ENCODE measurements at places on chromosomes 16 and 17.

DNA sequence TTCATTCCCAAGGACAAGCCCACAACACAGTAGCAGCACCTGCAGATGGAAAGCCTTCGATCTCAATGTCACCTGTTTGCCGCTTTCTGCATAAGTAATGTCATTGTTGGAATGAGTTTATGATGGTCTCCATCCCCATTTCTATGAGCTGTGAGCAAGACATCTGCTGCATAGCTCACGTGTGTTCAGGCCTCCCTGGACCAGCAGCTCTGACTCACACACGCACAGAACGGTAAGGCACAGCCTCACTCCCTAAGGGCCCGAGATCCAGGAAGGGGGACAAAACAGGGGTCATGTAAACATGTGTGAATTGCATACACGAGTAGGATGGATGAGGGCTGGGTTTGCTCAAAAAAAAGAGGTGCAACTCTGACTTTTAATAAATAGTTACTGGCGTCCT is 223.1 kb downstream of the SOX9 start:
- no peak overlapping the region for H3K4me3 ChIP-seq
- H3K36me3 ChIP-seq = no peaks in the 10 kb centered on the region
- no peak overlapping the region for H3K27ac ChIP-seq
- no peak for DNase-seq
- no peaks in the 10 kb centered on the region for H3K4me1 ChIP-seq

- peaks cover 12% of the 10 kb centered on the region for H3K36me3 ChIP-seq
- DNase-seq = no peak
- no peaks in the 10 kb centered on the region for H3K27me3 ChIP-seq
- no peak overlapping the region for H3K27ac ChIP-seq
These were observed 3.9 kb upstream of the KRT15 start for GRCh38 chr17:41522301-41523224.

GRCh38 chr16:55478827-55479429 is at the start of gene MMP2:
TSS of gene MMP2 (plus strand) at chr16:55479198. CDS start at chr16:55479480, 282 bp downstream.
- peaks cover 3% of the 10 kb centered on the region for H3K4me1 ChIP-seq
- H3K36me3 ChIP-seq = no peaks in the 10 kb centered on the region
- no peak for DNase-seq
- peaks cover 21% of the 10 kb centered on the region for H3K27me3 ChIP-seq
- H3K27ac ChIP-seq = peak within 1 kb of the TSS; percentile 27

DNA sequence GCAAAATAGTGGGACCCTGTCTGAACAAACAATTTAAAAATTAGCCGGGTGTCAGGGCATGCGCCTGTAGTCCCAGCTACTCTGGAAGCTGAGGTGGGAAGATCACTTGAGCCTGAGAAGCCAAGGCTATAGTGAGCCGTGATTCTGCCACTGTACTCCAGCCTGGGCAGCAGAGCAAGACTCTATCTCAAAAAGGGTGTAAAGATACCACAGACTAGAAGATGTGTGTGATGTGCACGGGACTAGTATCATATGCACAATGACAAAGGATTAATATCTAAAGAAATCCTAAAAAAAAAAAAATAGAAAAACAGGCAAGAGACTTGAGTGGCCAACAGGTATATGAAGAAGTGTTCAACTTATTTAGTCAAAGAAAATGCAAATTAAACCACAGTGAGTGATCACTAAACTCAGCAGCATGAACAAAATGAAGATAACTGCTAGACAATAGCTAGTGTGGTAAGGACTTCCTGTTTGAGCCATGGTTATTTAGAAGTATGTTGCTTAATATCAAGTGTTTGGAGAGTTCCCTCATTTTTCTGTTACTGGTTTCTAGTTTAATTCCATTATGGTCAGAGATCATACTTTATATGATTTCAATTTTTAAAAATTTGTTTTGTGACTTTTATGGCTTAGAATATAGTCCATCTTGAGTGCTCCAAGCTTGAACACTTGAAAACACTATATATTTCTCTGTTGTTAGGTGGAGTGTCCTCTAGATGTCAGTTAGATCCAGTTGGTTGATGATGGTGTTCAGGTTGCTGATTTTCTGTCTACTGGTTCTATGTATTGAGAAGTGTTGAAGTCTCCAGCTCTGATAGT is 14.7 kb upstream of the SLX4 start:
- no peak overlapping the region for H3K4me3 ChIP-seq
- H3K27me3 ChIP-seq = no peaks in the 10 kb centered on the region
- no peak for DNase-seq
- H3K27ac ChIP-seq = no peak overlapping the region

DNA sequence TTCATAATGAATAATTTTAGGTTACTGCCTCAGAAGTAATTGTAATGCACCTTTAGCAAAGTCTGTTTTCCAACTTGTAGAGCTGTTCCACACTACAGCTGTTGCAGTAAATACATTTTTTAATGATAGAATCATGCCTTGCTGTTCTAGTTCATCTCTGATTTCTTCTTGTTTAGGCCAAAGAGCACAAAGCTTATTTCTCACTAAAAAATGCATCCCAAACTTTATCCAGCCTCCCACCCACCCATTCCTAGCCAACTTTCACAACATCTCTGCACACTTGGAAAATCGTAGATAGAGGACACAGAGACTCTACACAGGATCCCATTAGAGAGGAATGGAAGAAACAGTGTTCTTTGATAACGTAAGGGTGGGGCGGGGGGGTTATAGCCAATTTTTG is 252.2 kb upstream of the DYNLRB2 start:
- no peak for DNase-seq
- H3K36me3 ChIP-seq = no peaks in the 10 kb centered on the region
- no peaks in the 10 kb centered on the region for H3K4me1 ChIP-seq
- no peak overlapping the region for H3K4me3 ChIP-seq
- H3K27me3 ChIP-seq = no peaks in the 10 kb centered on the region

DNA sequence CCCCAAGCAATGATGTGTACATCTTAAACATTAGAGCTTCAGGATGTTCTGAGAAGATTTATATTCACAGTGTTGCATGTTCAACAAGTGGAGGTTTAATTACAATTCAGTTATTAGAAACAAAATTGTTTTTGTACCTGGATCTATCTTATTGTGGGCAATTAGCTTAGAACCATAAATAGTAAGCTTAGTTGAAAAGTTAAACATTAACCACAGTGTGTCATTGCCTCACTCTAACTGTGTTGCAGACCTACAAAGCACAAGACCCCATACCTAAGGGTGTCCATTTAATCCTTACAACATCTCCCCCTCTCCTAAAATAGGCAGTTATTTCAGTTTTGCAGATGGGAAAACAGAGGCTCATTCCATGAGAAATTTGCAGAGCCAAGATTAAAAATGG is 632.0 kb upstream of the SOX9 start:
- DNase-seq = no peak
- H3K27ac ChIP-seq = no peak overlapping the region
- H3K27me3 ChIP-seq = no peaks in the 10 kb centered on the region
- no peaks in the 10 kb centered on the region for H3K4me1 ChIP-seq
- no peak overlapping the region for H3K4me3 ChIP-seq

GRCh38 chr17:74187761-74188160 is 15.7 kb upstream of the RPL38 start:
- no peaks in the 10 kb centered on the region for H3K27me3 ChIP-seq
- no peaks in the 10 kb centered on the region for H3K4me1 ChIP-seq
- H3K4me3 ChIP-seq = no peak overlapping the region
- H3K36me3 ChIP-seq = no peaks in the 10 kb centered on the region
- no peak for DNase-seq

DNA sequence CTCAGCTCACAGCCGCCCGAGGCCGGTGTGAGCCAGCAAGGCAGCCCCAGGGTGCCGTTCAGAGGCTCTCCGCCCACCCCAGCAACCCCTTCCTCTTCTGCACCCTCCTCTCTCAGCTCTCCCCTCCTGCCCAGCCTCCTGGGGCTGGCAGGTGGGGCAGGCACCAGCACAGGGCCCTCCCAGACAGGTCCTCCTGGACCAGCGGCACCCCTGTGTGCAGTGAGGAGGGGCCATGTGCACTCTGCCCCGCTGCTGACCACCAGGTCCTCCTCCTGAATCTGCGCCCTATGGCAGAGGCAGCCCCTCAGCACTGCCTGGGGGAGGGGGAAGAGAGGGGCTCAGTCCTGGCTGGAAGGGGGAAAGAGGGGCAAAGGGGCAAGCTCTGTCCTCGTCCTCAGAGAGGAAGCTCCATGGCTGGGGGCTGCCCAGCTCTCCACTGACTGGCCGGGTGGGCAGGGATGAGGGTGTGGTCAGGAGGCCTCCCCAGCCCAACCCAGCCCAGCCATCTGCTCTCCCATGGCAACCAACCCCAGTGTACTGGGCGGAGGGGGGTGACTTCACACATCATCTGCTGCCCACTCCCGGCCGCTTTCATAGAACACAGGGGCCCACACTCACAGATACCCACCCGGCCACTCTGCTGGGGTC is 5.4 kb upstream of the BCAR1 start:
- no peak overlapping the region for H3K4me3 ChIP-seq

DNA sequence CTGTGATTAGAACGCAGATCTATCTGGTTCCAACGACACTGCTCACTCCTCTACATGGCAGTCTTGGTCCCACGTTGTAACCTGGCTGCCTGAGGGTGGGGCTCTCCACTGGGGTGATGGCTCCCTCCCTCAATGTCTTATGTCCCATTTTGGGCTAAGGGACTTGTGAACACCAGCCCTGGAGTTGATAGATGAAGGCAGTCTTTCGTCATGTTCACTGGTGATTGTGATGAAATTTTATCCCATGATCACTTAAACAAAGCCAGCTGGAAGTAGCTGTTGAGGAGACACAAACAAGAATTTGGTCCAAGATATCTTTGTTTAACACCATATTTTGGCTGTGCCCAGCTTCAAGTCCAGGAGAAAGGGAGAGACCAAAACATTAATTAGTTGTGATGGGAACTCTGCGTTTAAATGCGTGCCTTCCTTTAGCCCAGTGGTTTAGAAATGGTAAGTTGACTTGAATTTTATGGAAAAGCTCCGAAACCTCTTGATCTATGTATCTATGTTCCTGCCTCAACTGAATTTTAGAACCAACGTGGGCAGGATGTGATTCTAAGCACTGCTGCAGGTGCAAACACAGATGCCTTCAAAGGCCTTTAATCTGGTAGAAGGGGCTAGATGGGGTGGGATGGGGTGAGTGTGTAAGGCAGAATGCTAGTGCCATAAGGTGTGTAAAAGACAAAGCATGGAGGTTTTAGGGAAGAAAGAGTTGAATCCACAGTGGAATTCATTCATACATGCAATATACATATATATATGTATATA is 186.8 kb upstream of the IRX3 start:
- no peak overlapping the region for H3K27ac ChIP-seq
- no peak for DNase-seq
- no peaks in the 10 kb centered on the region for H3K27me3 ChIP-seq
- no peaks in the 10 kb centered on the region for H3K36me3 ChIP-seq
- no peaks in the 10 kb centered on the region for H3K4me1 ChIP-seq

DNA sequence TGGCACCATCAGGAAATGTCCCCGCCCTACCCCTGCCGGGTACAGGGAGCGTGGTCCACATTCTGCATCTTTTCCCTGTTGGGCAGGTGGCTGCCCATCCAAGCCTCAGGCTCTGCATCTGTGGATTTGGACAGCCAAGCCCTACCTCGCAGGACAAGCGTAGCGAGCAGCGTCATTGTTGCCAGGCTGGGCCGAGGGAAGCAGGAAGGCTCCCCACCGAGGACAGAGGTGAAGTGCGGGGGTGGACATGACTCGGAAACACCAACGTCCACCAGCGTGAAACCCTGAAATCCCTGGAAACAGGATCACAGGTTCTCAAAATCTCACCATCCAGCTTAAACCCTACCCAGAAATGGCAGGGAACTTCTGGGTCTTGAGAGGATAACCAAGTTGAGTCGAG is 73.6 kb downstream of the SOCS1 start:
- no peak overlapping the region for H3K4me3 ChIP-seq
- no peaks in the 10 kb centered on the region for H3K27me3 ChIP-seq
- DNase-seq = peak; percentile 55
- 0 out of 2 replicates have a peak, but pooled peaks cover 2% of the 10 kb centered on the region for H3K36me3 ChIP-seq
- H3K27ac ChIP-seq = no peak overlapping the region

- DNase-seq = no peak
- no peaks in the 10 kb centered on the region for H3K4me1 ChIP-seq
- no peaks in the 10 kb centered on the region for H3K27me3 ChIP-seq
- H3K4me3 ChIP-seq = no peak overlapping the region
These were observed 285.2 kb upstream of the N4BP1 start for GRCh38 chr16:48895142-48895541.
